ENCODE measurements at places on chromosomes 1 and 21.

GRCh38 chr1:109636201-109636952 is 16.7 kb downstream of the AMPD2 start:
- DNase-seq: no peak

- no peak for DNase-seq
Measured at GRCh38 chr1:3503525-3503886, 49.0 kb downstream of the ARHGEF16 start.

DNA sequence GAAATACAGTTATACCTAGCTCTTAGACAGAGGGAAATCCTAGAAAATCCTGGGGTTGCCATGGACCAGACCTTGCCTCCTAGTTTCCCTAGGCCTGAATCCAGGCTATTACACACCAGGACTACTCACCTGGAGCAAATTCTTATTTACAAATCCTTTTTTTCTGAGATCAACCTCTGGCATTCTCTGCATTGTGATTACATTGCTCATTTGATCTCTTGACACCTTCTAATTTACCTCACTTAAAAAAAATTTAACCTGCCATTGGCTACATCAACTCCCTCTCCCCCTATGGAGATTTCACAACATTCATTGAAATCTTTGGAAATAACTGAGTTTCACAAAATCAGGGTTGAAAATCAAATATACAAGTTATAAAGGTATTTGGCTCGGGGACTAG is 2.9 kb upstream of the C1orf105 start:
- no peak for DNase-seq

GRCh38 chr1:65958561-65959350 is 166.1 kb downstream of the PDE4B start:
- DNase-seq: peak; percentile 75

- no peak for DNase-seq
Measured at GRCh38 chr1:226800763-226801380, 61.8 kb upstream of the ITPKB start.

- DNase-seq: no peak
Measured at GRCh38 chr1:113219377-113219776, 146.4 kb downstream of the LRIG2 start.

DNA sequence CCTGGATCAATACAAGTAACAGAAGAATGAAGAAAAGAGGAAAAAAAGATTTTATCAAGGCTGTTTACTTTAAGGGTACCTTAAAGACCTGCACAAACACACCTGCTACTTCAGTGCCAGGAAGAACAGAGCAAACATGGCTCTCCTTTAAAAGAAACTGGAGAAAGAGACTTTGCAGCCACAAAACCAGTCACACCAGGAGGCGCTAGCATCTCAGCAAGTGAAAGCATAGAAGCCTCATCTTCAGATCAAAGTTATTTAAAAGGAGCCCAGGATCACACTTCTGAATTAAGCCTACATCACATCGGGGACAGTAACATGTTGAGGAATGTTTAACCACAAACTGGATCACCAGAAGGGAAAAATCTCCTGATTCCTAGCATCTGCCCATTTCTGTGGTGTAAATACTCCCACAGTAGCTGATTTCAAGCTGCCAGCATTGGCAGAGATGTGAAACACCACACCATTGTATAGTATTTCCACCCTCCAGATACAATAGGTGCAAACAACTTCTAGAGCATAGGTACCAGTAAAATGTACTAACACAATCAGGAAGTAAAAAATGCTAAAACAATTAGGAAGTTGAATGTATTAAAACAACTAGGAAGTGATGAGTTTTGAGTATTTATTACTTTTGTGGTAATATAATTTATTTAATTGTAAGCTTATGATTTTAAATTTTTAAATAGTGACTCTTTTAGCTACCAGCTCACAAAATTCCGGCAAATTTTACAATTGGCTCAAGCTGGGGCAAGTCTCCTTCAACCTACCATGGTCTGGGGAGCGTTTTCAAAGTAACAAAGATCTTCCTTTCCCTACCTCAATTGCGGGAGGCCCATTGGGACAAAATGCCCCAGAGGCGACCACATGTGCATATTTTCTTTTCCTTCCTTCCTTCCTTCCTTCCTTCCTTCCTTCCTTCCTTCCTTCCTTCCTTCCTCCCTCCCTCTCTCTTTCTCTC is 105.3 kb upstream of the CLDN14 start:
- DNase-seq: peak; percentile 4

- DNase-seq: no peak
Measured at GRCh38 chr21:43306911-43307676, 119.8 kb downstream of the SIK1 start.

DNA sequence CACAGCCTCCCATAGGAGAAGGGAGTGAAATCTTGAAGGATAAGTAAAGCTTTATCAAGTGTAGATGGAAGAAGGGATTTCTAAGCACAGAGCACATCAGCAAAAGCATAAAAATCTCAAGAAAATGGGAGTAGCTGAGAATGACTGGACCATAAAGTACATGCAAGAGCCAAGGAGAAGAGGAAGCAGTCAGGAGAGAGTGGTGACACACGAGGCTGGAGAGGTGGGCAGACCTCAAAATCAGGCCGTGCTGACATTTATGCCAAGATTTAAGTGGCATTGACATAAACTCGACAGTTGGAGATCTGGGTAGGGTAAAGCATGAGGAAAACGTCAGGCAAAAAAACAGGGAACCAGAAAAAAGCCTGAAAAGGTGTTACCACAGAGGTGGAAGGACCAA is 62.3 kb downstream of the GFI1 start:
- DNase-seq: no peak

DNA sequence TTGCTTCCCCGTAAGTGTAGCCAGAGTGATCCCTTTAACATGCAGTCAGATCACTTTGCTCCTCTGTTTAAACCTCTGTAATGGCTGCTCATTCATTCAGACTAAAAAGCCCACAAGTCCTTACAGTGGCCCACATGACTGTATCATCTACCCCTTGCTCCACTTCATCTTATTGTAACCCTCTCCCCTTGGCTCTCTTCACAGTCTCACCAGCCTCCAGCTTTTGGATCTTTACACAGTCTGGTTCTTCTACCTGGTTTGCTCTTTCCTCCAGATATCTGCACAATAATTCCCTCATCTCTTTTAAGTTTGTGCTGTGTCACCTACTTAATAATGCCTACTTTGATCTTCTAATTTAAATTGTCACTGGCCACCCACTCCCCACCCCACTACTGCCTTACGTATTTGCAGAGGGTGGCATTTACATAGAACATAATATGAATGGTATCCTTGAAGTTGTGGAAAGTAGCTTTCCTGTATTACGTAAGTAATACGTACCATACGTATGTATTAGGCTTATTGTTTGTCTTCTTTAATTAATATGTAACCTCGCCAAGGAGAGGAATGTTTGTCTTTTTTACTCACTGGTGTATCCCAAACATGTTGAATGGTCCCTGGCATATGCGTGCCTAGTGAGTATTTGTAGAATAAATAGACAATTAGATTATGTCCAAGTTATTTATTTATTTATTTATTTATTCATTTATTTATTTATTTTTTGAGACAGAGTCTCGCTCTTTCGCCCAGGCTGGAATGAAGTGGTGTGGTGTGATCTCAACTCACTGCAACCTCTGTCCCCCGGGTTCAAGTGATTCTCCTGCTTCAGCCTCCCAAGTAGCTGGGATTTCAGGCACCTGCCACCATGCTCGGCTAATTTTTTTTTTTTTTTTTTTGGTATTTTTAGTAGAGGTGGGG is 48.6 kb downstream of the TSNAX start:
- DNase-seq: no peak

DNA sequence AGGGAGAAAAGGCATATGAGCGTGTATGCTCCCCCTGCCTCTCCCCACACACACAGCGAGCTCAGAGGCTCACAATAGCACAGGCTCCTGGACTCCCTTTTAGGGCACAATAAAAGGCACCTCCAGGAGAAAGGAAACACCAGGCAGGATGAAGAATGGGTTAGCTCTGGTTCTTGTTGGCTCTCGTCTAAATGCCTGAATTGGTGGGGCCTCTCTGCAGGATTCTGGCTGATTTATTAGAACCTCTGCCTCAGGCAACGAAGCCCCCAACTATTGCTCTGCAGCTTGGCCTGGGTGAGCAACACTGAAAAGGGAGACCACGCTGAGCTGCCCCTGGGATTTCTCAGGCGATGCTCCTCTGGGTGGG is 590.9 kb upstream of the PLXNA2 start:
- DNase-seq: no peak

GRCh38 chr1:26404641-26405040 is 6.0 kb upstream of the LIN28A start:
- DNase-seq: no peak

GRCh38 chr1:82837766-82838465 is 1037.2 kb downstream of the ADGRL2 start:
- no peak for DNase-seq

DNA sequence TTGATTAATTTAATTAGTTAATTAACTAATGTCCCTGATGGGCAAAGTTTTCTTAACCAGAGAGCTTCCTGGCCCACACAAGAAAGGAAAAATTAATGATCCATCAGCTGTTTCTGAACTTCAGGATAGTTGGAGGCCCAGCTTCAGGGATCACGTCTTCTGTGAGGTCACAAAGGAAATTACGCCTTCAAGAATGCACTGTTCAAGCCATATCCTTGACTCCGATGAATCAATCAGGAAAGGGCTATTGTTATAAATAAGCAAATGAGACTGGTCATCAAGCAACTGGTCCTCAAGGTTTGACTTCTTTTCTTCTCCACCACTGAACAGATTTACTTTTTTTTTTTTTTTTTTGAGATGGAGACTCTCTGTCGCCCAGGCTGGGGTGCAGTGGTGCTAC is 40.6 kb downstream of the TCP10L start:
- no peak for DNase-seq

DNA sequence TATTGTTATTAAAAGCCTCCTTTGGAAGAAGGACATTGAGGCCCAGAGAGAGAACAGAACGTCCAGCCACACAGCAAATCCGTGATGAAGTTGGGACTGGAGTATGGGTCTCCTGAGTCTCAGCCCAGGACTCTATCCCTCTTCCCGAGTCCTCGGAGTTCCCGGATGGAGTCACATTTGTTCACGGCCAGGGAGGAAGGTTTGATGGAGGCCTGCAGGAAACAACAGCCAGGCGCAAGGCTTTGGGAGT is 357 bp upstream of the TXLNA start:
- DNase-seq: no peak

DNA sequence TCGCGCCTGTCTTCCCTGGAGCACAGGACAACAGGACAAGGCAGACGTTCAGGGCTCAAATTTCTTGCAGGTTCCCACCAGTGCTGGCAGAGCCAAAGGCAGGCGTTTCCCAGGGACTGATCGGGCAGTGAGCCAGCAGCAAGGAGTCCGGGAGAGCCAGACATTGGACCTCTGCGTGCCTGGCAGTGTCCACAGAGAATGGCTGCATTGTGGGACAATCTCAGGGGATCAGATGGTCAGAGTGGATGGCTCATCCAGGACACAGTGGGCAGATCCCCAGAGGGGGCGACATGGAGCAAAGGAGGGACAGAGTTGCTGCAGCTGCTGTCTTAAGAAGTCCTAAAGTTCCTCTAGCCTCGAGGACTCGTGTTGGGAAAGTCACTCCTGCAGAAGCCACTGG is 4.6 kb downstream of the TMEM63A start:
- peak; percentile 22 for DNase-seq

DNA sequence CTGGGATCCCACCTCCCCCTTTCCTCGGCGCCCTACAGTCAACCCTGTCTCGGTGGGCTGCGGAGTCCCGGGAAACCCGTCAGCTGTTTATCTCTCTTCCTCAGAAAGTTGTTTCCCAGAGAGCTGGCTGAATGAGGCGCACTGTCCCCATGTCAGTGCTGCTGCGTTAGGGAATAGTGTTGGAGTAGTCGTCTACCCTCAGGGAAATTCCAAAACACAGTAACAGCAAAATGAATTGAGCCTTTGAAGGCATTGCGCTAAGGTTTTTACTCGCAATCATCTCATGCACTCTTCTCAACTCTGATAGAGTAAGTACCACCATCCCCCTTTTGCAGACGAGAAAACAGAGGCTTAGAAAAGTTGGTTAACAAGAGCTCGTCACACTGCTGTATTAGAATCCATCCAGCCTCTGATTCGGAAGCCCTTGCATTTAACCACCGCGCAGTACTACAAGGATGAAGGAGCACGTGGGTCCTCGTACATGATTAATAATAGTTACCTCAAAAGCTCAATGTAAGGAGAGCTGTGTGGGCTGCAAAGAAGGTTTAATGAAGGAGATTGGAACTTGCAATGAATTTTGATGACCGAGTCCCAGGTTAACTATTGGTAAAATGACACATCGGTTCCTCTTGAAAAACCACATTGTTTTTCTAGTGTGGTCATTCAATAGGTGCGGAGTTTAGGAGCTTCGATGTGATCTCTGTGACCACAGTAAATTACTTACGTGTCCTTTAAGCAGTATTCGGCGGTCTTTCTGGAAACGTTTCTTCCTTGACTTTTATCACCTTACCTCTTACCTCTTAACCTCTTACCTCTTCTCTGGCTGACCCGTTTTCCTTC is 788 bp upstream of the EDEM3 start:
- peak; percentile 71 for DNase-seq

DNA sequence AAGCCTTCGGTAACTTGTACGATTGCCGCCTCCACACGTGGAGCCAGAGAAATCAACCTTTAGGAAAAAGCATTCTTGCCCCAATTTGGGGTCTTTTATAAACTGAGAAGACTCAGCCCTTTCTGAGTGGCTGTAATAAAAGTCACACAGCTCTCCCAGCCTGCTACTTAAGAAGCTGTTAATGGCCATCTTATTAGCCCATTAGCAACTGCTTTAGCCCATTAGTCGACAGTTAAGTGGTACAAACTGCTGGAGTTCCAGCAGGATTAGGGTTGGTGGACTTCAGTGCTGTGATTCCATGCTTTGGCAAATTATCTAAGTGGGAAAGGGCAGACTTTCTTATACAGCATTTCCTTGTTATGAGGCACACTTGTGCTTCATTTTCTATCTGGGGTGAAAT is 461.3 kb downstream of the RPS6KC1 start:
- no peak for DNase-seq

GRCh38 chr1:213070406-213070805 is 19.4 kb downstream of the RPS6KC1 start:
- DNase-seq: peak; percentile 35

All from CD4-positive, alpha-beta T cell treated with Interleukin-2 at 100 ng/mL for 4 hours (primary cell).